ENCODE measurements at places on chromosomes 1 and 21.

DNA sequence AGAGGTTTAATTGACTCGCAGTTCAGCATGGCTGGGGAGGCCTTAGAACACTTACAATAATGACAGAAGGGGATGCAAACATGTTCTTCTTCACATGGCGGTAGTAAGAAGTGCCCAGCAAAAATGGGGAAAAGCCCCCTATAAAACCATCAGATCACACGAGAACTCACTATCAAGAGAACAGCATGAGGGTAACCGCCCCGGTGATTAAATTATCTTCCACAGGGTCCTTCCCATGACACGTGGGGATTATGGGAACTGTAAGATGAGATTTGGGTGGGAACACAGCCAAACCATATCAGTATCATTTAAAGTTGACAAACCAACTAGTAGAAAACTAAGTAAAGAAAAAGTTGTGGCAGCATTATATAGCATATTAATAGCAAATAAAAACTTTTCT is 71.3 kb upstream of the DNAJC6 start:
- DNase-seq: no peak

- no peak for DNase-seq
These were observed 4.7 kb upstream of the PTPRF start for GRCh38 chr1:43526002-43526401.

DNA sequence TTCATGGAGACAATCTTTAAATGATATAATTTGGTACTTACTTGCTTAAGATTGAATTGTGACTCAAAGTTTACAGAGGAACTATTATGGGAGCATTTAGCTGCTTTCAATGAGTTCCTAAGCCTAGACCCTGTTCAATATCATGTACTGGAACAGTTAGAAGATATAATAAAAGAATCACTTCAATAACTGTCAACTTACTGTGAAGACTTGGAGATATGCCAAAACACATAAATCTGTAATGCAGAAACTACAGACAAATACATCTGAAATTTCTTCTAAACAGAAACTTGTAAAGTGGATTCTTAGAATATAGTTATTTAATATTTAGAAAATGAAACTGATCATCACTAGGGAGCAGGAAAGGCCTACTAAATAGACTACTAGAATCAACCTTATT is 259.3 kb downstream of the HLX start:
- no peak for DNase-seq

- DNase-seq: no peak
These were observed 29.7 kb downstream of the C1orf21 start for GRCh38 chr1:184416481-184416880.

DNA sequence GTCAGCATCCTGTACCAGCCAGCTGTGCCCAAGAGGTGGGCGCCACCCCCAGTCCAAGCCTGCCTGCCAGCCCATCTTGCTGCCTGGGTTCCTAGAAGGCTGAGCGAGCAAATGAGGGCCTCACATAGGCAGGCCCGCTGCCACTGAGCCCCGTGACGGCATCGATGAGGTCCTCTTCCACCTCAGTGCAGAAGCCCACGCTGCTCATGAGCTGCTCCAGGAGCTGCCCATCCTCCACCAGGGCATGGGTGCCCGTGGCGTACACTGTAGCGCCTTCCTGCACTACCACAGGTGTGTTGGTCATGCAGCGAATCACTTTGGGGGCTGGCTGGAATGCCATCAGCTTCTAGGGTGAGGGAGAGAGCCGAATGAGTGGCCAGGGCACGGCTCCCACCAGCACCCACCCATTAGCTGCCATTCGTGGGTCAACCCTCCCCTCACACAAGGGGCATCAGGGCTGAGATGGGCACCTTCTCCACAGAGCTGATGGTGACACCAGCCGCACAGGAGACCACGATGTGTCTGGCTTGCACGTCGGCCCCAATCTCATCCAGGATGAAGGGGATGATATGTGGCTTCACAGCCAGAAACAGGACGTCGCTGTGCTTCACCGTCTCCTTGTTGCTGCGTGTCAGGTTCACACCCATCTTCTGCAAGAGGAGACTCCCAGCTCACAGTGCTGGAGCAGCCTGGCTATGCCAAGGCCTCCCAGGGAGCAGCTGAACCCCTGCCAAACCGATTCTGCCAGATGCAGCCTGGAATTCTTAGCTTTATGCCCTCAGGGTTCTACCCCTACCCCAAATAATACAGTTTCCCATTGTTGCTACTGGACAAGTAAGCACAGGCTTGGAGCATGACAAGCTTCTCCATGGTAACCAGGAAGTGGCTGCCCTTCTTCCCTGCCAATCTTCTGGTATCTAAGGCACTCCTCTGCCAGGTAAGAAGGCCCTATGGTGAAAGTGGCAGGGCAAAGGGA is 2.0 kb downstream of the PYCR2 start:
- DNase-seq: no peak

DNA sequence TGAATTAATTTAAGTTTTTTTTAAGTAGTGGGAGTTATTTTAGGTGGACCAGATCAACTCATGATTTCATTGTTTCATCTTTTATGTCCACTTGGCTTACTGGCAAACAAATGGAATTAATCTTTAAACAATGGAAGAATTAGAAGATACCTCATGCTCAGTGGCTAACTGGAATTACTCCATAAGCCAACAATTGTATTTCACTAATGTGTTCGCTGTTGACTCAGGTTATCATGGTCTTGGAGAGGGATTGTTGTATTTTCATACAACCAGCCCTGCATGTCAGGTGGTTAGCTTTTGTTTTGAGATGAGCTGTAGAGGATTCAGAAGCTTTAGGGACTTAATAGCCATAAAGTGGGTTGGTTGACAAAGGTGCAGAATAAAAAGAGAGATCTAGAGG is 57.2 kb upstream of the HMCN1 start:
- no peak for DNase-seq

DNA sequence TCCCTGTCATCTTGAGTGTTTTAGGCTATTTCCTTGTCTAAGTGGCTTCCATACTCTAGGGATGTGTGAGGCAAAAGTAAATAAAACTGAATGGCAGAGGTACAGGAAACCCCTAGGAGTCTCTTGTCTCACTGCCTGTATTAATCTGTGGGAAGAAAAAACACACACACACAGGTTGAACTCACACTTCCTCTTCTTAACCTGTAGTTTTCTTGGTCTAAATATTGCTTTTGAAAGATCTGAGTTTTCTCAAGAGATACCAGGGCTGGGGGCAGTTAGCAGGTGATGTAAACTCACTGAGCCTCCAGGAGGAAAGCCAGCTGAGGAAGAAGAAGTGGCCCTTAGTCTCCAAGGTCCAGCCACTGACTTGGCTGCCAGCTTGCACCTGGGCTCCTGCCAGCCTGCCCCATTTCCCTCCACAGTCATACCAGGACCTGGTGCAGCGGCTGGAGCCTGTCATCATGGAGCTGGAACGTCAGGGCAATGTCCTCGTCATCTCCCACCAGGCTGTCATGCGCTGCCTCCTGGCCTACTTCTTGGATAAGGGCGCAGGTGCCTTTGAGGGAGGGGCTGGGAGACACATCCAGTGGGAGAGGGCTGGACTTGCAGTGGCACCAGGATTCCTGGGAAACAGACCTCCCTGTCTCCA is 16.9 kb downstream of the PFKFB2 start:
- DNase-seq: no peak

GRCh38 chr1:43367026-43367903 is 546 bp downstream of the ELOVL1 start:
- no peak for DNase-seq

DNA sequence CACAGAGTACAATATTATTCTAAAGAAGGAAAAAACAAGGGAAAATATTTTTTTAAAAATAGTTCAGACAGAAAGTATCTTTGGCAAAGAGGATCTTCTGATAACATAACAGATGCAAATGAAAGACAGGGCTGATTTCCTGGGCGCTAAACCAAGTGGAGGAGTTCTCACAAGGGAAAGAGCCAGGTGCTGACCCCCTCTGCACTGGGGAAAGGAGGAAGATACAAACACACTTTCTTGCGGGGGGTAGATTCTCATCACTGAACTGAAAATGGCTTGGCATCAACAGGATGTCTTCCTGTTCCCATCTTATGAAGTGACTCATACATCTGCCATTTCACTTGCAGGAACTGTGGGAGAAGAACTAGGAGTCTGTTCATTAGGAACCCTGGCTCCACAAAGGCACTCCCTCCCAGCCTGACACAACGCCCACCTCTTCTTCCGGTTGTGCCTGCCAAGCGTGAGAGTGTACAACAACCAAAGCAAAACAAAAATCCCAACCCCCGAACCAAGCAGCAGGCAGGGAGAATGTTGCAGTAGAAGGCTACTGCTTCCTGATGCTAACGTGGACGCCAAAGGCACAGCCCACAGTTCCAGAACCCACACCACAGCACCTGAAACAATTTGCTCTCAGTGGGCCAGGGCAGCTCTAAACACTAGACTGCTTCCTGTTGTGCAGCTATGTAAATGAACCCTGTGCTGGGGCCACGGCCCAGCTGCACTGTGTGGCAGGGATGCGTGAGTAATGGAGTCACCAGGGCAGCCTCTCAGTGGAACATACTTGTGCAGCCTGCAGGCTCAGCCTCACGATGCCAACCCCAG is 51.0 kb downstream of the GADD45A start:
- no peak for DNase-seq

DNA sequence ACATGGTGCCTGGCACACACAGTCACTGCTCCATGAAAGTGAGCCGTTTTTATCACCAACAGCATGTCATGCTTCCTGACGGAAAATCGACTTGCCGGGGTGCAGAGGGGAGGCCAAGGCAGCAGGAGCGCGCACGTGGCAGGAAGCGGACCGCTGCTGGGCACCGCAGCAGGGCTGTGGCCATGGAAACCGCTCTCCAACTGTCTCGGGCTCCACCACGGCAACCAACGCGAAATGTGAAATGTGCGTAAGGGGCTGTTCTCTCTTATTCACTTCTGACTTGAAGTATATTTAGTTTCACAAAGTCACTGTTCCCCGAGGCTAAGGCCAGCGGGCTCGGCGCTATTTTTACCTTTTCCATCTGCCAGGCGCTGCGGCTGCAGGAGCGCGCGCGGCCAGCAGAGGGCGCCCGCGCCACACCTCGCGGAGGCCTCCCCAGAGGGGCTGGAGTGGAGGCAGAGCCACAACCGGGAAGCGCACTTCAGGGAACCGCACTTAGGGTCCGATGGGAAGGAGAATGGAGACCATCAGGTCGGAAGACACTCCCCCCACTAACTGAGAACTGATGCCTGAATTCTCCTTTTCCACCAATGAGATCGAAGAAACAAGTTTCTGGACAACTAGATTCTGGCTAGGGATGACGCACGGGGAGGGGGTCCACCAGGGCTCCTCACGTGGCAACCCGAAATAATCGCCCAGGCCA is 19.7 kb downstream of the RCC2 start:
- peak; percentile 31 for DNase-seq

DNA sequence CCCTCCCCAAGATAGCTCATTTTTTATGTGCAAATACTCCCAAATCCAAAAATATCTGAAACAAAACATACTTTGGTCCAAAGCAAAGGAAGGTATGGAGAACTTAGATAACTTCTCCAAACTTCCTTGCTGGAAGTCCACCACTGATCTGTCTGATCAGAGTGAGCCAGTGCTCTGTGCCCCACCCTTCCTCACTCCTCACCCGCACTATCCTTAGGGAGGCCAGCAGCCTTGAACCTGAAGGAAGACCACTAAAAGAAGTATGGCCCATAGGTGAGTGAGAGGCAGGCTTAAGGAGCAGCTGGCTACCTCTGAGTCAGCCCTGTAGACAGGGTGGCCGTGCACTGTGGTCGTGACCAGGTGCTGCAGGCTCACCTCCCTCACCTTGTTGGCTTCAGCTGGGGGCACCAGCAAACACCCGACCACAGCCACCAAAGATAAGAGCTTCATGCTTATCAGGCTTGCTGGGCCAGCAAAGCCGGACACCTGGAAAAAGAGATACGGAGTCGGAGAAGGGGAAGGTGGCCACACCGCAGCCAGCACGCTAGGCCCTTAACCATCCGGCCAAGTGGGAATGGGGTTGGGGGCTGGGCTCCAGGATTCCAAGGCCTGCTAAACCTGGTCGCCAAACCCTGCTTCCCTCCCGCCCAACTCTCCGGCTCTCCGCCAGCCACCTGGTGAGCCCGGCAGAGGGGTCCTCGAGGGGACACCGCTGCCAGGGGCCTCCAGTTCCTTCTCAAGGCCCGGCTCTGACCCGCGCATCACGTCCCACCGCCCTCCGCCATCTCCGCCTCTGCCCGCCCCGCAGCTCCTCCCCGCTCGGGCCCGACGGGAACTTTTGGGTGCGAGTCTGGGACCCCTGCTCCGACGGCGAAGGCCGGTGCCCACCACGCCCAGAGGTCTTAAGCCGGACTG is 543 bp downstream of the TMEM9 start:
- peak; percentile 18 for DNase-seq

DNA sequence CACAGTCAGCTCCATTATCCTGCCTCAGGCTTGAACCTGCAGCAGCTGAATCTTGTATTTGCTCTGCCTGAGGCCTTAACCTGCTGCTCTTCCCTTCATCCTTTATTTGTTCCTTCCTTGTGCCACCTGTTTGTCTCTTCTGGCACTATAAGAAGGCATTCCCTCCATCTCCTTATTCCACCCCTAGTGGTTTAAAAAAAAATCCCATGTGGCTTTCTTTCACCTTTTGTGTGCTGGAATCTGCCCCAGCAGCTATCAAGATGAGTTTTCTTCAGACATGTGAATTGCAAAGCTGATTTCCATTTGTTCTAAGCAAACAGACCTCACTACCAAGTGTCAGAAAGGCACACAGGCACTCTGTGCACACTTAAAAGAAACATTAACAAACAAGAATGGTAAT is 294.6 kb downstream of the TTLL7 start:
- no peak for DNase-seq

GRCh38 chr1:109790735-109791494 is 27.2 kb upstream of the EPS8L3 start:
- DNase-seq: peak; percentile 54

- DNase-seq: no peak
These were observed 125.5 kb upstream of the IRF2BP2 start for GRCh38 chr1:234735476-234735875.

GRCh38 chr21:38467374-38467773 is 30.9 kb downstream of the ERG start:
- no peak for DNase-seq

DNA sequence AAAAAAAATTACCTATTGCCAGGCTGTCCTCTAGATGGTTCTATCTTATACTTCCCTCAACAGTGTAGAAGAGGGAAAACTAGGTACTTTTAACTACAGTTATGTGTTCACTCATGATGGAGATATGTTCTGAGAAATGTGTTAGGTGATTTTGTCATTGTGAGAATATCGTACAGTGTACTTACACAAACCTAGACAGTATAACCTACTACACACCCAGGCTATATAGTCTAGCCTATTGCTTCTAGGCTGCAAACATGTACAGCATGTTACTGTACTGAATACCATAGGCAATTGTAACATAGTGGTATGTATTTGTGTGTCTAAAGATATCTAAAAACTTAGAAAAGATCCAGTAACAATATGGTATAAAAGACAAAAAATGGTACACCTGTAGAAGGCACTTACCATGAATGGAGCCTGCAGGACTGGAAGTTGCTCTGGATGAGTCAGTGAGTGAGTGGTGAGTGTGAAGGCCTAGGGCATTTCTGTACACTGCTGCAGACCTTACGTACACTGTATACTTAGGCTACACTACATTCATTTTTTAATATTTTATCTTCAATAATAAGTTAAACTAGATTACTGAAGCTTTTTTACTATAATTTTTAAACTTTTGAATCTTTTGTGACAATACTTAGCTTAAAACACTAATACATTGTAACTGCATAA is 13.2 kb downstream of the MGST3 start:
- no peak for DNase-seq

GRCh38 chr1:184367427-184368038 is 19.3 kb upstream of the C1orf21 start:
- no peak for DNase-seq

- no peak for DNase-seq
These were observed 15.5 kb upstream of the SNX27 start for GRCh38 chr1:151596166-151596953.

- DNase-seq: no peak
These were observed 124.4 kb upstream of the HOOK1 start for GRCh38 chr1:59690171-59690930.
